NCI-H2107 (cell line): ENCODE measurements at places on chromosomes 16 and 17.

DNA sequence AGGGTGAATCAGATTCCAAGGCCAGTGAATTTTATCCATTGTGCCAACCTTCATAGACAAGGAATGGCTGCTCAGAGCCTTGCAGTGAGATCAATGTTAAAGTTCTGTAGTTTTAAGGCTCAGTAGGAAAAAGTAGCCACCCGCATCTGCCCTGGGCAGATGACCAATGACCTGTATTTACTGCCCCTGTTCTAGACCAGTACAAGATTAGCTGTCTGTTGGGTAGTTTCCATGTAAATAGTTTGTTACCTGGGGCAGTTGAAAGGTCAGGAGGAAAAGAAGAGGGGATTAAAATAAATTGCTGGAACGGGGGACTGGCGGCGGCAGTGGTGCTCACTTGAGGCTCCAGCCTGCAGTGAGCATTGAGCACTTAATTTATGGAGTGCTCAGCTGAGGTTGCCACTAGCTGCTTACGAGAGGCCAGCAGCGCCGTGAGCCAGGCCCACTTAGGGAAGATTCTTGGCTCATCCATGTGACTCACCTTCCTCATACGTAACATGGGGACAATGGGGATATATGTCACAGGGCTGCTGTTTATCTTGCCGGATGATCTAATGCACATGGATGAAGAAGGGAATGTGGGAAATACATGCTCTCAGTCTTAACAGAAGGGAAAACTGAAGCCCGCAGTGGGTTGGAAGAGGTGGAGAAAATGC, 10.7 kb upstream of the NOS2 start:
- no peak for DNase-seq

DNA sequence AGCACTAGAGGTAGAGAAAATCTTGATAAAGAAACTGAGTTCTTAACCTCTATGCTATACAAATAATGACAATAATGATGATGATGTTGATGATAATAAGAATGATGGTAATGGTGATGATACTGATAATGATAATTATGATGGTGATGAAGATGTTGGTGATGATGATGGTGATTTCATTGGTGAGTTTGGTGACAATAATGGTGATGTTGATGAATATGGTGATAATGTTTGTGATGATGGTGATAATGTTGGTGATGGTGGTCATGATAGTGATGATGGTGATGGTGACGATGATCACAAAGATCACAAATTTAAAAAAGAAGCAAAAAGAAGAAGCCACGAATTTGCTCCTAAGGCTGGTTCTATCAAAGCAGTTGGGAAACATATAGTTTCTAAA, 519.0 kb upstream of the C16orf82 start:
- DNase-seq: no peak

DNA sequence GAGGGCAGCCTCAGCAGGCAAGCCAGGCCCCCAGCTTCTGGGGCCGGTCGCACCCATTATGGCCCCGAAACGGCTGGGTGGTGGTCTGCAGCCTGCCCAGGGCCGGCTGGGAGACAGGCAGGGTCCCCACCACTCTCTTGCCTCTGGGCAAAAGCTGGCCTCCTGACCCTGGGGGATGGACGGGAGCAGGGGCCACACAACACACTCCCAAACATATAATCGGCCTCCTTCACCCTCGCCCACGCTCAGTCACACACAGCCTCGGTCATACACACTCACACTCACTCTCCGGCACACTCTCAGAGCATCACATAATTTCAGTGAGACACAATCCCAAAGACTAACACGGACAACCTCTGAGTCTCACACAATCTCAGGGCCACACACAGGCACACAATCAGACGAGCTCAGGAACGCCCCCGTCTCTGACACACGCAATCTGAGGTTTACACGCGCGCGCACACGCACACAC, 589 bp downstream of the PEMT start:
- DNase-seq: no peak

GRCh38 chr17:16091773-16092172, 92.1 kb downstream of the TTC19 start:
- DNase-seq: no peak

DNA sequence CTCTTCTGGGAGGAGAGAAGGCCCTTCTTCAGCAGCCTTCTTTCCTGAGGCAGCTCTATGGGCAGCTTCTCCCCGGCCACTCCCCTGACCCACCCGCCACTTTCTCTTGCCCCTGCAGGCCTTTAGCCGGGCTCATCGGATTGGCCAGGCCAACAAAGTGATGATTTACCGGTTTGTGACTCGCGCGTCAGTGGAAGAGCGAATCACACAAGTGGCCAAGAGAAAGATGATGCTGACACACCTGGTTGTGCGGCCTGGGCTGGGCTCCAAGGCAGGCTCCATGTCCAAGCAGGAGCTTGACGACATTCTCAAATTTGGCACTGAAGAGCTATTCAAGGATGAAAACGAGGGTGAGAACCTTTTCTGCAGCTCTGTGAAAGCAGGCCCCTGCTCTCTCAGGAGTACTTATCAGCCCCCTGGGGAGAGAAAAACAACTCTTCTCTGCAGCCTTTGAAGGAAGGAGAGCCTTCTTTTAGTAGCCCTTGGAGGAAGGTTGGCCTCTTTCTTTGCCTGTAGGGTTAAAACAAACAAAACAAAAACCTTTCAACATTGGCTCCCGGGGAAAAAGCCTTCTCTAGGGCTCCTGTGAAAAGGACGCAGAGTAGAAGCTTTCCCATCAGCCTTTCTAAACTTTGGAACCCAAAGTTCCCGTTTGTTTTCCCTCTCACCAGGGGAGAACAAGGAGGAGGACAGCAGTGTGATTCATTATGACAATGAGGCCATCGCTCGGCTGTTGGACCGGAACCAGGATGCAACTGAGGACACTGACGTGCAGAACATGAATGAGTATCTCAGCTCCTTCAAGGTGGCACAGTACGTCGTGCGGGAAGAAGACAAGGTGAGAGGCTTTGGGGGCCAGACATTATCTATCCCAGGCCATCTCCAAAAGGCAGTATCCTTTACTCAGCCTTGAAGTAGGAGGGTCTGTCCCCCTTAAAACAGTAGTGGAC, 12.7 kb downstream of the RNF227 start:
- no peak for DNase-seq

GRCh38 chr17:63366241-63366566, 79.9 kb downstream of the CYB561 start:
- DNase-seq: no peak

DNA sequence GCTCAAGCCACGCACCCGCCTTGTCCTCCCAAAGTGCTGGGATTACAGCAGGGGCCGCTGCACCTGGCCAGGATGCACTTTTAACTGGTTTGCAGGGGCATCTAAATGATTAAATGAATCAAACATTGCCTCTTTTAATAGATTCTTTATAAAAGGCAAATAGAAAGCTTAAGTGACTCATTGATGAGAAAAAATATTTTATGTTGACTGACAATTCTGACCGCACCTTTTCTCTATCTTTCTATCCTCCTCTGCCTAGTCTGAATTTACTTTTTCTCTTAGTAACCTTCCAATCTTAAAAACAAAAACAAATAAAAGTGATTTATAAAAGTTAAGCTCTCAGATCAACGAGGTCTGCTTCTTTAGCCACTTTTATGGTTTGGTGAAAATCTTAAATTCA, 35.3 kb downstream of the SLC39A11 start:
- DNase-seq: no peak

DNA sequence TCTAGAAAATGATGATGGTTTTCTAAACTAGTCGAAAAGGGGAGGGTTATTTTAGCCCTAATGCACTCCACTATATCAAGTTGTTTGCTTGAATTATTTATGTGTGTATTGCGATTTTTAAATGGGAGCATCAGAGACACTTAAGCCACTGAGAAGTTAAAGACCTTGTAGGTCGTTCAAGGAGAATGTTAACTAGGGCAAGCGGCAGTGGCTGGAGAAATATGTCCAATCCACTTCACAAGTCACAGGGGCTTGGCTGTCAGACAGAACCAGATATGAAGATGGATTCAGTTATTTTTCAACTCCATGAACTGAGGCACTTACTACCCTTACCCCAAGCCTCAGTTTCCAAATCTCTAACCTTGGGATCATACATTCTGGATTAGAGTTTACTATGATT, 702.0 kb downstream of the CDH11 start:
- no peak for DNase-seq

DNA sequence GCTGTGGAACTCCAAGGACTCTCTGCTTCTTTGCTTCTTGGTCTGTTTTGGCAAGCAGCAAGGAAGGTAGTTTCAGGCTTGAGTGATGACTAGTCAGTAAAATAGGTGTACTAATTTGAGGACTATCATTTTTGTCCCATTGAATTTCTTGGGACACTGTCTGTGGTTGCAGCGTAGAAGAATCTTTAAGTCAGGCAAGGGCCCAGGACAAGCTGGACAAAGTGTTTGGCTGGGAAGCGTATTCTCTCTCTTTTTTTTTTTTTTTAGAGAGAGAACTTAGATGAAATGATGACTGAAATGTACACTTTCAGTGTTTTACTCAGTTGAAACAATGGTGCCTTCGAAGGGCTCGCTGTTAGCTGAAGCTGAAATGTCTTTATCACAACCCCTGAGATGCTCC, 105.0 kb downstream of the BANP start:
- DNase-seq: no peak

- DNase-seq: no peak
Observed at GRCh38 chr17:81386141-81386645, 9.1 kb upstream of the BAHCC1 start.

DNA sequence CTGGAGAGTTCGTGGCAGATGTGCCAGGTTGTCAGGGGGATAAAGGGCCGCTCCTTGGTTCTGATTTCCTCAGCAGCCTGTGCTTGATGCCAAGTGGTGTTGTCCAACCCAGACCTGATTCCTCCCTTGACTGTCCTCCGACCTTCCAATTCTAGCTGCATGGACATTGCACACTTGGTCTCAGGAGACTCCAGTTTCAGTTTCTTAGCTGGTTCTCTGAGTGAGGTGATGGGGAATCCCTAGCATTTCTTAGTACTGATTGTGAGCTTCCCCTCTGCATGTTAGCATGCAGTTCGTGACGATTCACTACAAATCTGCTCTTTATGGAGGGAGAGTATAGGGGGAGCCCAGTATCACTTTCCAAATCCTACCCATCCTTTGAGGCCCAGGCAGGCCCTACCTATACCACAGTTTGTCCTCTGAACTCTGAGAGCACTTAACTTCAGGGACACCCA, 12.4 kb upstream of the CCR7 start:
- no peak for DNase-seq

- no peak for DNase-seq
Observed at GRCh38 chr17:43543300-43543699, 2.8 kb downstream of the ETV4 start.

GRCh38 chr17:75059369-75060345, 12.6 kb downstream of the KCTD2 start:
- DNase-seq: no peak

GRCh38 chr17:82985973-82986372, 93.4 kb upstream of the METRNL start:
- DNase-seq: no peak

DNA sequence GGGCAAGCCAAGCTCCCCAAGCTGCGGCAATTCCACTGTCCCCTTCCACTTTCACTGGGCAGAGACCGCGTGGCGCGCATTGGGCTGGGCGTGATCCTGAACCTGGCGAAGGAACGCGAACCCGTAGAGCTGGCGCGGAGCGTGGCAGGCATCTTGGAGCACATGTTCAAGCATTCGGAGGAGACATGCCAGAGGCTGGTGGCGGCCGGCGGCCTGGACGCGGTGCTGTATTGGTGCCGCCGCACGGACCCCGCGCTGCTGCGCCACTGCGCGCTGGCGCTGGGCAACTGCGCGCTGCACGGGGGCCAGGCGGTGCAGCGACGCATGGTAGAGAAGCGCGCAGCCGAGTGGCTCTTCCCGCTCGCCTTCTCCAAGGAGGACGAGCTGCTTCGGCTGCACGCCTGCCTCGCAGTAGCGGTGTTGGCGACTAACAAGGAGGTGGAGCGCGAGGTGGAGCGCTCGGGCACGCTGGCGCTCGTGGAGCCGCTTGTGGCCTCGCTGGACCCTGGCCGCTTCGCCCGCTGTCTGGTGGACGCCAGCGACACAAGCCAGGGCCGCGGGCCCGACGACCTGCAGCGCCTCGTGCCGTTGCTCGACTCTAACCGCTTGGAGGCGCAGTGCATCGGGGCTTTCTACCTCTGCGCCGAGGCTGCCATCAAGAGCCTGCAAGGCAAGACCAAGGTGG, 9.8 kb downstream of the SARM1 start:
- DNase-seq: no peak

DNA sequence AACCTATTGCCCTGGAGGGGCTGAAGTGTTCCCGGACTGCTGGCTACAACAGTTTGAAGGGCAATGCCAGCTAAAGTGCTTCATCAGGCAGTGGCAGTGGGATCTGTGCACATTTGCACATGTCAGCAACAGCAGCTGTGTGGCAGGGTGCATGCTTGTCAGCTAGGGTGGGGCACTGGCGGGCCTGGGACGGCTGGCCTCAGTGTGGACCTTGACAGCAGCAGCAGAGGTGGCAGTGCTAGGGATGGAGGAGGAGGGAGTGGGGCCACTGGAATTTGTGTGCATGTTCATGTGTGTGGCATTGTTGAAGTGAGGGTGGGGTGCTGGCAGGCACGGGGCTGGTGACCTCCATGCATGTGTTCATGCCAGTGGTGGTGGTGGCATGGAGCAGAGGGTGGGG, 203.3 kb upstream of the HS3ST4 start:
- no peak for DNase-seq

DNA sequence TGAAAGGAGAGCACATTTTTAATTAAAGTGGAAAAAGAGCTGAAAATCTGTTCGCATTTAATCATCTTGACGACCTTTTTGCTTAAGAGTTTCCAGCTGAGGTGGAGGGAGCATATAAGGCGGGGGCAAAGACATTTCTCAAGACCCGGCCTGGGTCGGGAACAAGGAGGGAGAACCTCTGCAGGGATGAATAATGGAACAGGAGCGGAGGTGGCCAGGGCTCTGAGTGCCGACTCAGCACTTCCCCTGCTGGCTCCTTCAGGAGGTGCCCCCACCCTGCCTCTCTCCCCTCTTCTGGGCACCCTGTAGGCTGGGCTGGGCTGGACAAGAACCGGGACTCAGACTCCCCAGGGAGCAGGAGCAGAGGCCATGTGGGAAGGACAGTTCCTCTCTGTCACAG, 7.9 kb upstream of the NGFR start:
- no peak for DNase-seq

- no peak for DNase-seq
Observed at GRCh38 chr17:47862621-47863440, 11.9 kb upstream of the SP6 start.

DNA sequence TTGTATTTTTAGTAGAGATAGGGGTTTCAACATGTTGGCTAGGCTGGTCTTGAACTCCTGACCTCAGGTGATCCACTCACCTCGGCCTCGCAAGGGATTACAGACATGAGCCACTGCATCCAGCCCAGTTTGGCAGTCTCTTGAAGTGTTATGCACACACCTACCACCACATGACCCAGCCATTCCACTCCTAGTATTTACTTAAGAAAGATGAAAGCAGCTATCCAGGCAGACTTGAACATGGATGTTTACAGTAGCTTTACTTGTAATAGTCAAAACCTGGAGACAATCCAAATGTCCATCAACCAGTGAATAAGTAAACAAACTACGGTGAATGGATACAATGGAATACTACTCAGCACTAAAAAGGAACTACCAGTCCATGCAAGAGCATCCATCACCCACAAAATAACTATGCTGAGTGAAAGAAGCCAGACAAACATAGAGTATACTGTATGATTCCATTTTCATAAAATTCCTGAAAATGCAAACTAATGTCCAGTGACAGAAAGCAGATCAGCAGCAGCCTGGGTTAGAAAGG, 37.8 kb upstream of the RASD1 start:
- DNase-seq: no peak
